ENCODE measurements at places on chromosomes 2 and 18. TPM values are rescaled to one million over a fixed set of nuclear protein-coding genes. Genes with fewer than 3 reads are reported as not detected.

GRCh38 chr2:200438251-200438650 is 71.6 kb downstream of the KCTD18 start:
- DNase-seq: no peak

DNA sequence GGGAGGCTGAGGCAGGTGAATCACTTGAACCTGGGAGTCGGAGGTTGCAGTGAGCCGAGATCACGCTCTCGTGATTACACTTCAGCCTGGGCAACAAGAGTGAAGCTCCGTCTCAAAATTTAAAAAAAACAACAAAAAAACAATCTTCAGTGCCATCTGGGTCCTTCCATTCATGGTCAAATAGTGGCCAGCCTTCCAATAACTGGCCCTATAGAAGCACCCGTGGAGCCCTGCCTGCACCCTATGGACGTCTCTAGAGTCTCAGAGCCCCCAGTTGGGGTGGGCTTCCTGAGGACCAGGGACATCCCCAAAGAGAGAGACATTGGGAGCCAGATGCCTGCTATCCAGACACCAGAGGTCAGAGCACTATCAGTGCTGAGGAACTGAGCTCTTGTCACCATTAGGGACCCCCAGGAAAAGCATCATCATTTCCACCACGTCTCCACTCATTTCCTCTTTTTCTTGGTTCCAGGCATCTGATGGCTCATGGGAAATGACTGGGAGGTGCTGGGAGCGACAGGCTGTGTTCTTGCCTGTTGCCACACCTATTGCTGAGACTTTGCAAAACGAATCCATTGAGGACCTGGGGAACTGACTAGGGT is 9.4 kb downstream of the NEU2 start:
- no peak for DNase-seq

DNA sequence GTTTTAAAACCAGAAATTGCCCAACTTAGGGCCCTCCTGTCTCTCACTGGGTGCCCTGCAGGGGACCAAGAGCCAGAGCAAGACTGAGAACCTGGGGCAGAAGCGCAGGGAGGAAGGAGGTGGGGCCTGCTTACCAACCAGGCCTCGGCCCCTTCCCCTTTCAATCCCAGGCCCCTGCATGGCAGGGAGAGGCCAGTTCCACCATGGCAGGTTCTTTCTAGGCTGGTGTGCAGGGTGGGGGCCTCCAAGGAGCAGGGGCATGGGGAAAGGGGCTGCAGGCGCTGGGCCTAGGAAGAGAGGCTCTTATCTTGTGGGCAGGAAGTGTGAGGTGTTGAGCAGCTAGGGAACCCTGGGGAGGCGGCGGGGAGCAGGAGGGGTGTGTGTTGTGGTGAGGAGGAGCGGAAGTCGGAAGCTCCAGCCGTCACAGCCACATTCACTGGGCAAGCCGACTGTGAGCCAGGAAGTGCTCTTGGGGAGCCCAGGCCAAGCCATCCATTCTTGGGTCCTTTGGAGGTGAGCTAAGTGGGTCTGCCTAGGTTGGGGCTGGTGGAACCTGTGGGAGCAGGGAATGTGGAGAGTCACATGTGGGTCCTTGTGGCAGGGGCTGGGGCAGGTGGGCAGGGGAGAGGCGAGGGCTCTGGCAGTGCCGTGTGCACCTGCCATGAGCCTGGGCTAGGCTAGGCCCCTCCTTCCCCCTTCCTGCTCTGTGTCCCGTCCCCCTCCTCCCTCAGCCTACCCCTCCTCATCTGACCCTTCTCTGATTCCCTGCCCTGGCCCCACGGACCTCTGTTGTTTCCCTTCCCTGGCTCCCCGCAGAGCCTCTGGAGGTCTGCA is at the start of gene PSD4:
PSD4 (plus strand) TSS at position 430 of the 834 bp plus-strand sequence. CDS start 8,486 bp downstream, outside the sequence.
- no peak for DNase-seq

GRCh38 chr2:241877989-241878970 is 8.8 kb downstream of the RTP5 start:
- DNase-seq: no peak

- no peak for DNase-seq
Measured at GRCh38 chr2:96501471-96501874, 3.7 kb downstream of the NEURL3 start.

GRCh38 chr2:131154647-131155046 is 49.5 kb downstream of the PLEKHB2 start:
- no peak for DNase-seq

- DNase-seq: no peak
Measured at GRCh38 chr2:19810637-19811036, 91.1 kb downstream of the TTC32 start.

DNA sequence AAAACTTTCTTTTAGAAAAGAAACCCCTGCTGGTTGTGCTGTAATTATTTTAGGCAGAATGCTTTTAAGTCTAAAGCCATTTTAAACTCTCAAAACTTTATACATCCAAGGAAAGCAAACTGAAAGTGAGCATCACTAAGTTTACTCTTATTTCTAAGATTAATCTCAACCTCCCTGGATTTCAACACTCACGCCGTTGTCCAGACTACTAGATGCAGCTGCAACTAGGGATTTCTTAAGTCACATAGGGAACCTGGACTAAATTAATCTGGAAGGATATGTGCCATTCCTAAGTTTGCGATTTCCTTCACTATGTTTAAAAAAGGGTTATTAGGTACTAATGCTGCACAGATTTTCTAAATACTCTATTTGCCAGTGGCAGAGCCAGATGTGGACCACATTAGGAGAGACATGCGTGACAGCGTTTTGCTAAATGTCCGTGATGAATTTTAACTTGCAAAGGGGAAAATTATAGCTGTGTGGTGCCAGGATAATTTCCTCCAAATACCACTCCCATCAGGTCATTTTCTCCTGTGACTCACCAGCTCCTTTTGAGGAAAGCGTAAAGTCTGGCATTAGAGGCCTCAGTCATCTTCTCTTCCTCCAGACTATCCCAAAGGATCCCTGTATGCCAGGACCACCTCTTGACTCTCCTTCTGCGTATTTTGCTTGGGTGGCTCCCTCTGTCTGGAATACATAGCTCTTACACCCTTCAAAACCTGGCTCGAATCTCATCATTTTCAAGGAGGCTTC is 143.7 kb downstream of the ATL2 start:
- DNase-seq: no peak

DNA sequence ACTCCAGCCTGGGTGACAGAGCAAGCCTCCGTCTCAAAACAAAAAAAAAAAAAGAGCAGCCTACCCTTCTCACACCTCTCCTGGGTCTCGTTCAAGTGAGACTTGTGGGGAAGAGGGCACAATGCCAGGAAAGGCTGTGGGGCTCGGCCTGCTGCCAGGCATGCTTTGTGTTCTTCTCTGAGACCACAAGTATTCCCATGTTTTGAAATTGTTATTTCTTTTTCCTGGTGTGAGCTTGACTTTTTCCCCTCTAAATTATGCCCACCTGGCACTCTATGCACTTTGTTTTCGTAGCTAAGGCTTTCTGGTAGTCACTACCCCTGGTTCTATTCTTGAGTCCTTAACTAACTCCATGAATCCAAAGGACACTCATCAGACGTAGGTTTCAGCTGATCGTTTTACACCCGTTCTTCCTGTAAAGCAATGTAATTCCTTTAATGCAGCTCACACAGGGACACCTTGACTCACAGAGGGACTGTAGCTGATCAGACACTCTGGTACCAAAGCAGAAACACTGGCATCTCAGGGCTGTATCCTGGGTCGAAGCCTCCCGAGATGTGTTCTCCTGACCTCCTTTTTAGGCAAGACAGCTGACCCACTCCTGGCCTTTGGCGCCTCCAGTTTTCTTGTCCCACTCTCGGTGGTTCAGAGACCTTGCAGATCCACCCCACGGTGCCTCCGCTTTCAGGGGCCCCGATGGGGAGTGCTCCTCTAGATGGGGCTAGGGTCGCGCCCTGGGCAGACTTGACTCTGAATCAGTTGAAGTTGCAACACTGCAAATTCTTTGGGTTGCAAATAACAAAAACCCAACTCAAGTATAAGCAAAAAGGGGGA is 193.3 kb upstream of the AGAP1 start:
- DNase-seq: no peak

DNA sequence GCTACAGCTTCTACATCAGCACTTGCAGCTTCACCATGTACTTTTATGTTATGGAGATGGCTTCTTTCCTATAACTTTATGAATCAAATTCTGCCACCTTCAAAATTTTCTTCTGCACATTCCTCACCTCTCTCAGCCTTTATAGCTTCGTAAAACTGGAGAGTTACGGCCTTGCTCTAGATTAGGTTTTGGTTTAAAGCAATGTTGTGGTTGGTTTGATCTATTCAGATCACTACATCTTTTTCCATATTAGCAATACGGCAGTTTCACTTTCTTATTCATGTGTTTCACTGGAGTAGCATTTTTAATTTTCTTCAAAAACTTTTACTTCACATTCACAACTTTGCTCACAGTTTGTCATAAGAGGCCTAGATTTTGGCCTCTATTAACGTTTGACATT is 242.9 kb upstream of the GYPC start:
- DNase-seq: no peak

- no peak for DNase-seq
Measured at GRCh38 chr2:82781176-82781915, 1677.7 kb downstream of the SUCLG1 start.

GRCh38 chr2:207167099-207167923 is 1.6 kb upstream of the KLF7 start:
- no peak for DNase-seq

Gene BIRC6
- total RNA-seq: 112 TPM

Gene PIEZO2
- total RNA-seq: 43.7 TPM

Gene CCBE1
- total RNA-seq: 71.1 TPM

Gene IL1B
- total RNA-seq: 1.7 TPM
